CD4-positive, alpha-beta T cell (primary cell): ENCODE measurements at places on chromosomes 16 and 17. TPM values are rescaled to one million over a fixed set of nuclear protein-coding genes. Genes with fewer than 3 reads are reported as not detected.

Gene EFCAB13
- 12.6 TPM for total RNA-seq

Gene P2RX5
- 16.0 TPM for total RNA-seq

Gene SLC13A2
- total RNA-seq, result not detected

Gene CDH3
- 0.74 TPM for total RNA-seq

Gene MT4
- not detected for total RNA-seq

Gene TOX3
- total RNA-seq, result not detected

Gene PEMT
- total RNA-seq, result 11.4 TPM

Gene DOC2A
- 0.14 TPM for total RNA-seq

Gene GRB7
- not detected for total RNA-seq

Gene KRTAP2-3
- not detected for total RNA-seq

Gene YWHAE
- 133 TPM for total RNA-seq

Gene TSNAXIP1
- 0.61 TPM for total RNA-seq

Gene TUBB3
- total RNA-seq, result 0.78 TPM
